Activated CD4-positive, alpha-beta T cell treated with anti-CD3 and anti-CD28 coated beads for 36 hours (primary cell): ENCODE measurements at places on chromosomes 6 and 20.

DNA sequence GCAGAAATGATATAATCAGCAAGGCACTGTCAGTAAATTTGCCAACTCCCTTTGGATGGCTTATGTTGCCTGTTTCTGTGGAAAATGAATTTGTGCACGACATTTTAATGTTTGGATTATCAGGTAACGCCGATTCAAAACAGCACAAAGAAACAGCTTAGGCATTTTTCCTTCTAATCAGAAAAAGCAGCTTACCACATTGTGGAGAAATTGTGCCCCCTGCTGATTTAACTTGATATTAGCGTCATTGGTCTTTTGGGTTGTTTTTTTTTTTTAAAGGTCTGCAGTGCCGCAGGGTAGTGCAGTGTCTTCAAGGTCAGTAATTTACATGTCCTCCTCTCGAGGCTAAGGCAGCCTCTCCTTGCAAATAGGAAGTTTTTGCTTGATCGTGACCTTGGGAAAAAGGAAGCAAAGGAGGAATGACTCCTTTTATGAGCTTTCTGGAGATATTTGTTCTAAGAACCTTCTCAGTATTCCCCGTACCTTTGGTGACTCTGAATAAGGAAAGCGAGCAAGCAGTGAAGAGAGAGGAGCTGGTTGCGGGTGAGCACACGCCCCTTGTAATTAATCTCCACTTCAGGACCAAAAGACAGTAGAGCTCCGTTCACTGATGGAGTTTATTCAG is 79.1 kb downstream of the ELOVL4 start:
- DNase-seq: peak; percentile 35

GRCh38 chr6:63760199-63760598 is 124.6 kb downstream of the PHF3 start:
- DNase-seq: no peak

- DNase-seq: no peak
Observed at GRCh38 chr6:13742961-13743735, 31.5 kb upstream of the RANBP9 start.

DNA sequence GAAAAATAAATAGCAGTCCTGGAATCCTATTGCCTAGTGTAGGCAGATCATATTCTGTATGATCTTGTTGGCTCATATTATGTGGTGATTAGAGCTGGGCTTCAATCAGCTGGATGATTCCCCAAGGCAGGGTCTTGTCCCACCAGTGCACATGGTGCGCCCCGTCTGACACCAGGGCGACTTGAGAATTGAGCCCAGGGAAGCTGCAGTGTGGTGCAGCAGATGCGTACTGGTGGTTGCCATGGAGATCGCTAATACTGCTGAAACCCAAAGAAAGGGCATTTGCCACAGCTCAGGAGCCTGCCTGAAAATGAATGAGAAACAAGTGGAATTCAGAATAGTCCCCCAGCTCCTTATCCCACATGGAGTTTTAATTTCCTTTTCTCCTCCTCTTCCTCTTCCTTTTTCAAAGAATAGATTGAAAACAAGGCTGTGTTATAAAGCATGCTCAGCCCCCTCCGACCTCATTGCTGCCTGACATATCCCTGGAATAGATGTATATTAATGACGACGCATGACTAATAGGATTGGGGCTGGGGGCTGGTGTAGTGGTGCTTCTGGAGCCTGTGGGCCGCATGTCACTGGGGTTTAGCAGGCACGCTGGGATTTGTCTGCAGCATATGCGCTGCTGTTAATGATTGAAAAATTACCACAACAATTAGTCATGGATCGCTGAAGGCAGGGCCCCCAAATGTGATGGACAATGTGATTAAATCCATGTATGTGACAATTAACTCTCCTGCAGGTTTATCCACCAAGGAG is 210.5 kb downstream of the FARS2 start:
- DNase-seq: no peak

- no peak for DNase-seq
Observed at GRCh38 chr6:141472162-141472928, 660.4 kb upstream of the GJE1 start.
